ENCODE measurements at places on chromosomes 6 and 20.
A peak's percentile ranks its signal among the peaks of the same experiment; 100 is the strongest.

DNA sequence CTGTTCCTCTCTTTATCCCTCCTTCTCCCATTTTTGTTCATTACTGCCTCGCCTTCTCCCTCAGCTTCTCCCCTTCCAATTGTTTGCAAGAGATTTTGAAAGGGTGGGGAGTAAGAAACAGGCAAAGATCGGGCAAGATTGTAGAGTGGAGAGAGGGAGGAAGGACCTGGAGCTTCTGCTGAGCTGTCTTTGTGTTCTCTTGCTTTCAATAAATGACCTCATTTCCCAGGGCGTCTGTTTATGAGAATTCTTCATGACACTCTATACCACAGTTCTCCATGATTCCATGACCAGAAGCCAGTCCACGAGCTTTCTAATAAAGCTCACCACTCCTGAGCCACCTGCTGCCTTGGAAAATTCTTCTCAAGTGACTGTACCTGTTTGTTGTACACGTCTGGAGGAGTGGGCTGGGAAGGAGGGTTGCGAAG, 50.0 kb upstream of the PLEKHG1 start:
- DNase-seq: no peak

DNA sequence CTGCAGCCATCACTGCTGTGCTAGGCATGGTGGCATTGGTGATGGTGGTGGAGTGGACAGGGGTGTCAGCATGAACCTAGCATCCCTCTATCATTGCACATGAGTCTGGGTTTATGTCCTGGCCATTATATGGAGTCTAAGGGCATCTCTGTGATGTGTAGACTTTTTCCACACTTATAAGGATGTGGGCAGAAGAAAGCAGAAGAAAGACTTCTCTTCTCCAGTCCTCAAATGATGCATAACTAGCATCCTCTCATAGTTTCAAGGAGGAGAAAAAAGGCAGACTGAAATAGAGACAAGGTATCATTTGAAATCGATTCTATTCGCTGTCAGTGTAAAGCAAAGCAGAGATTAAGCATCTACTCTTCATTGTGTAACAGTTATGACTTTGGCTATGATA, 140.0 kb upstream of the ATXN1 start:
- no peak for DNase-seq

- DNase-seq: peak; percentile 6
These were observed 70.1 kb upstream of the RPS6KA2 start for GRCh38 chr6:166697113-166697512.

DNA sequence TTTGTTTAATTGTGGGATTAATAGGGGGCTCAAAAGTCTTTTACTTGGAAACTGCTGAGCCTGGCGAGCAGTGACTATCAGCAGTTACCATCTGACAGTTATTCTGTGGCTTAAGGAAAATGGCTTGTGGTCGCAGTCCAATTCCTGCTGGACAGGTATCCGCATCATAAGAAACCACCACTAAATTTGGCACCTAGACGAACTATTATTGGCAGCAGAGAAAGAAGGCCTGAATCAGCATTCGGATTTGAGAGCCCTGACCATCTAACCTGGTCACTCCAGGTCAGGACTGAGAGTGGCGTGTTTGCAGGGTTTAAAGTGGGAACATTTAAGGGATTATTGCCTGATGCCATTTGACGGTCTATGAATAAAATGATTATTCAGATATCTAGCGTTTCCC, 146.4 kb downstream of the RPS12 start:
- no peak for DNase-seq

DNA sequence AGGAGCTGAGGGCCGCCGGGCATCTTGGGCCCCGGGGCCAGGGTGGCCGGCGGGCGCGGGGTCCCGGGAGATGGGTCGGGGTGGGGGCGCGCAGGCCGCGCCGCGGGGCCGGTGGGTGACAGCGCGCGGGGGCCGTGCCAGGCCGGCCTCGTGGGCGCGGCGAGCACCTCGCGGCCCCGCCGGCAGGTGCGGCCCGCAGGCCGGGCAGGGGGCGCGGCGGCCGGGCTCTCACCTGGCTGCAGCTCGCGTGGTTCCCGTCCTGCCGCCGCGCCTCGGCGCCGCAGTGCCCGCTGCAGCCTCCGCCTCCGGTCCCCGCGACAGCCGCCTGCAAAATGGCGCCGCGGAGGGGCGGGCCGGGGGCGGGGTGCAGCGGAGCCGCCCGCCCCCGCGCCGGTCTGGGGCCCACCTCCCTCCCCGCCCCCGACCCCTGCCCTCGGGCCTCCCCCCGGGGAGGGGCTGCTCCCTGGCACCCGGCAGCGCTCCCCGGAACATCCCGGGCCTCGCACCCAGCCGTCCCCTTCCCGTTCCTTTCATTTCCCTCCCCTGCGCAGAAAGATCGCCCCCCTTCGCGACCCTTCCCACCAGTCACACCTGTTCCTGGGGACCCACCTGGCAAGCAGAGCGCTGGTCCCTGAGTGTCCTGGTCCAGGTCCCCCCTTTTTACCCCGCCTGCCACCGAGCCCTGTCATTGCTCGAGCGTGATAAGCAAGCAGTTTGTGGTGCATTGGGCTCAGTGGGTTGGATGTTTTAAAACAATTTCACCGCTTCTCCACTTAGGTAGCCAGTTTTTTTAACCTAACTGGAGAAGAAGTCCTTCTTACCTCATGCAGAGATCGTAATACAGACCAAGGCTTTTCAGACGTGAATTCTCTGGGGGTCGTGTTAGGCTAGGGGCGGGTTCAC, at the start of gene SLC23A2:
Gene SLC23A2 (minus strand): TSS at position 337 of the 903 bp plus-strand sequence. CDS start 68,948 bp downstream, outside the sequence.
- peak; percentile 79 for DNase-seq

- DNase-seq: no peak
These were observed 90.0 kb downstream of the RPP40 start for GRCh38 chr6:4913705-4914419.

DNA sequence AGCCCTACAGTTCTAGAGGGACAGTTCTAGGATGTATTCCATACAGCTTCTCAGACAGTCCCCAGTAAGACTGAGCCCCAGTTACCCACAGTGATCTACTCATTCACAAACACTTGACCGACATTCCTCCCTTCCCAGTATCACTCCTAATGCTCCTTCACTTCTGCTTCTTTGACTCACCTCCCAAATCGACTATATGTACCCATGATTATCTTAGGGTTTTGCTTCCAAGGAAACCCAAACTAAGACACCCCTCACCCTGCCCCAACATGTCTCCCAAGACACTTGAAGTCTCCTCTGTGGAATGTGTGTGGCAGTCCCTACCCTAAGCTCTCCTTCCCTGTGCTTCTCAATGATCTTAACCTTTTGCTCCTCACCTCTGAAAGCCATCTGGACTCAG, 23.6 kb upstream of the TGM6 start:
- DNase-seq: no peak

DNA sequence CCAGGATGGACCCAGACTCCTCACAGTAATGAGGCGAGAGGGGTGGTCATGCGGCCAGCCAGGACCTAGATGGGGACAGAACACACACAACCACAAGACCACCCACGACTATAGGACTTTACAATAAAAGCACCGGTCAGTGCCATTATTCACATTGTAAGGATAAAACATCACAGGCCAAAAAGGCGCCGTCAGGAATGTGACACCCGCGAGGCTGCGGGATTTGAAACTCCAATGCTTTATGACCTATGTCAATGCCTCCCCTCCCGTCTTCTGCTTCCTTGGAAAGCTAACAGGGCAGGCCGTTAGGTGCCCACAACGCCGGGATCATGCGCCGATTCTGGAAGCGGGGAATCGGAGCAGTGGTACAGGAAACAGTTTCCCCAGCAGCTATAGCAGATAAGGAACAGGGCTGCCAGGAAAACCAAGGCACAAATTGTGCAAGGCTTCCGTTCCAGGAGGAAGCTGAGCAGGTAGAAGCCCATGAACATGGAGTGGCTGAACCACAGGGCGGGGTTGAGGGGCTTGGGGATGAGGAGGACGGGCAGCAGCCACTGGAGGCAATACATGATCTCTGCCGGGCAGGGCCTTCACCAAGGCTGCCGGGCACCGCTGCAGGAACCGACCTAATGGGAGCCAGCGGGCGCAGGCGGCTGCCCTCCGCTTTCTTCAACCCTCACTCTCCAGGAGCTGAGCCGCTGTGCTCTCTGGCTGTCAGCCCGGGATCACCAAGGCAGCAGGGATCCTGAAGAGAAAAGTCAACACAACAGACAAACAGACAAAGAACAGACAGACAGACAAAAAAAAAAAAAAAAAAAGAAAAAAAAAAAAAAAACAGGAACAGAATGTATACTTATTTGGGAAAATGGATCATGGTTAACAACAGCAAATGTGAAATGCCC, 2.2 kb upstream of the NNAT start:
- DNase-seq: peak; percentile 72

DNA sequence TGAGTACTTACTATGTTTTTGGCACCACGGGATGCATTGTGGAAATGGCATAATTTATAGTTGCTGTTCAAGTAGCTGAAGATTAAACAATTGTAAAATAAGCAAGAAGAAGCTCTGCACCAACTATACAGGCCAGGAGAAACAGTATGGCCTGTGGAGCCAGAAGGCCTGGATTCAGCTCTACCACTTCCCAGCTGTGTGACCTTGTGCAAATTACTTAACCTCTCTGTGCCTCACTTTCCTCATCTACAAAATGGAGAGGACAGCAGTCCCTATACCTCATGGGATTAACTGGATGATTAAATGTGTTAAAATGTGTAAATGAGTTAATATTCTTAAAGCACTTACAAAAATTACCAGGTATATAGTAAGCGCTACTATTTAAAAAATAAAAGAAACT, 49.1 kb downstream of the CNKSR3 start:
- no peak for DNase-seq

DNA sequence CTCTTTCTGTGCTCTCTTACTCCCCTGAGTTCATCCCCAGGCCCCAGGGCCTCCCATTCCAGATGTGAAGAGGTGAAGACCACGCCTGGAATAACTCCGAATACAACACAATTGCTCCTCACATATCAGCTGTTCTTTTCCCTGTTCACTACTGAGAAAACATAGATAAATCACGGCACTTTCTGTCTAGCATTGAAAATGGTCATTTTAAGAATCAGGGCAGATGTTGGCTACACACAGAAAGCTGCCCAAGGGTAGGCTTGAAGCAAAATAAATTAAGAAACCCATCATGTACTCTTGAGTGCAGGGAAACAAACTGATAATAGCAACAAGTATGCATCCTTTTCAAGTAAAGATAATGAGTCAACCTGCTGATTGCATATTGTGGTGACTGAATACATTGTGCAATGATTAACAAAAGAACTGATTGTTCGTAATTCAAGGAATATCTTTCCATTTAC, 382.5 kb downstream of the PRKN start:
- DNase-seq: no peak
